Activated CD4-positive, alpha-beta T cell treated with anti-CD3 and anti-CD28 coated beads, Interleukin-2, amount 50 U/mL, for 24 hours (primary cell): ENCODE measurements at places on chromosomes 3 and 15.

DNA sequence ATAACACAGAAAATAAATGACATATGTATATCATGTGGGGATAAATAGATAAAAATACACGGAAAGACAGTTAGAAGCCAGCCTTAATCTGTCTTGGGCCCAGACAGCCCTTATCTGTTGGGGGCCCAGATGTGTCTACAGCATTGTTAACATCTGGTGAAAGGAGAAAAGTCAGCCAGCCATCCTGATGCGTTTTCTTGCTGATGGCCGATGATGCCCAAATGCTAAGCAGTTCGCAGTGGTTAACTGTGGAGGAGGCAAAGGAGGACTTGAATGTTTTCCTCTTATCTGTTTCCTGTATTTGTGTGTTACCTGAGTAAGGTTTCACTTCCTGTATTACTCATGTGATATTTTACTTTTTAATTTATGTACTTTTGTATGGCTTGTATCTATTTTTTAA is 46.2 kb downstream of the NOX5 start:
- DNase-seq, result no peak

- no peak for DNase-seq
These were observed 13.3 kb upstream of the THUMPD3 start for GRCh38 chr3:9349321-9350117.

DNA sequence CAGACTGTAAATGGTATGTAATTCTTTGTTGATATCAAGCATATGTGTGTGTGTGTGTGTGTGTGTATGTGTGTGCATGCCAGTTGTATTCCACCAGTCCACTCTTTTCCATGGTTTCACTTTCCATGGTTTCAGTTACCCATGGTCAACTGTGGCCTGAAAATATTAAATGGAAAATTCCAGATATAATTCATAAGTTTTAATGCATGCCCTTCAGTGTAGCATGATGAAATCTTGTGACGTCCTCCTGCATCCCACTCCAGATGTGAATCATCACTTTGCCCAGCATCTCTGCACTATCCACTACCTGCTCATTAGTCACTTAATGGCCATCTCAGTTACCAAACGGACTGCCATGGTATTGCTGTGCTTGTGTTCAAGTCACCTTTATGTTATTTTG is 215.9 kb downstream of the GBE1 start:
- no peak for DNase-seq

- no peak for DNase-seq
These were observed 491.1 kb upstream of the NR2F2 start for GRCh38 chr15:95839367-95839782.

- DNase-seq, result no peak
These were observed 57.2 kb downstream of the PLD1 start for GRCh38 chr3:171753025-171753472.

DNA sequence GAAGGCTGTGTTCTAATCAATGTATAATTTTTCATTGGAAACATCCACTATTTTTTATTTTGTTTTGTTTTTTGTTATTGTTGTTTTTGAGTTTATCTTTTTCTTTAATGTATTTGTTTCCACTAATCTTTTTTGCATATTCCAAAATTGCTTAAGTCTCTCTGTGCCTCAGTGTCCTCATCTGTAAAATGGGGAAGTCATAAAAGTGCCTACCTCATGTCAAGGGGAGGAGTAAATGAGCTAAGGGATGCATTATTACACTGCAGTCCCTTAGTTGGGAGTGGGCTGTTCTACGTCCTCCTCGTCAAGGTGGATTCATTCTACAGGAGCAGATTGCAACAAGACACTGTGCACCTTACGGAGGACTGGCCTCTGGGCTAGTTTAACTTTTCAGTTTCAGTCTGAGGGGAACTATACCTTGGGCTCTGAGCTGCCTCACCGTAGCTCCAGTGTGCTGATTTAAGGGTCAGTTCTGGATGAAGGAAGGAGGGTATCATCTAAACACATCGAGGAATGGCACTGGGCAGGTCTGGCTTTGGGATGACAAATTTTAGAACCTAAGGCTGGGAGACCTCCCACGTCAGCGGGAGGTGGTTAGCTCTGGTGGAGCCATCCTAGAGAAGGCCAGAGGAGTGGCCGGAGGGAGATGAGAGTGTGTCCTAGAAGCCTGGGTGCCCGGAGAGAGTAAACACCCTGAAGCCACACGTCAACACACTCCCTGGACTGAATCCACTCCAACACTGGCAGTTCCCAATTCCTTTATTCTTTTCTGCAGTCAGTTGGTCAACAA is 5.1 kb upstream of the SRP14 start:
- no peak for DNase-seq

DNA sequence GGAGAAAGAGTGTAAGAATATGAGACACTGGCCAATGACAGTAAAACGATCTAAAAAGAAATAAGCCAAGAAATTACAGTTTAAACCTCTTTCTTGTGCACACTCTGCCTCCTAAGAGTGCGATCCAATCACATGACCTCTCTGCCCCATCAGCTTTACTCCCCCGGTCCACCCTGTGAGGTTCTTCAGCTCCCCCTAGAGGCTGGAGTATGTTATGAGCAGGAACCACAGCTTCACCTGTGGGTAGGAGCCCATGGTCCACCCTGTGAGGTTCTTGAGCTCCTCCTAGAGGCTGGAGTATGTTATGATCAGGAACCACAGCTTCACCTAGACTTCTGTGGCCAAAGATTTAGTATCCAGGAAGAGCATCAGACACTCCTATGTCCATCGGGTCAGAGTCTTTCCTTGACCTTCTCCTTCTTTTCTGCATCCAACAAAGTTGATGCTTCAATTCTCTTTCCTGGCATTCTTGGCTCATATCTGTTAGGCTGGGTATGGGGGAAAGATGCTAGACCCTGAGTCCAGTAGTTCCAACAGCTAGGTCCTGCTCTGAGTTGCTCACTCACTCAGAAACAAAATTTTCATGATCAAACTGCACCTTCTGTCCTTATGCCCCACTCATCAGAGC is 164.0 kb downstream of the MINAR1 start:
- DNase-seq, result no peak

DNA sequence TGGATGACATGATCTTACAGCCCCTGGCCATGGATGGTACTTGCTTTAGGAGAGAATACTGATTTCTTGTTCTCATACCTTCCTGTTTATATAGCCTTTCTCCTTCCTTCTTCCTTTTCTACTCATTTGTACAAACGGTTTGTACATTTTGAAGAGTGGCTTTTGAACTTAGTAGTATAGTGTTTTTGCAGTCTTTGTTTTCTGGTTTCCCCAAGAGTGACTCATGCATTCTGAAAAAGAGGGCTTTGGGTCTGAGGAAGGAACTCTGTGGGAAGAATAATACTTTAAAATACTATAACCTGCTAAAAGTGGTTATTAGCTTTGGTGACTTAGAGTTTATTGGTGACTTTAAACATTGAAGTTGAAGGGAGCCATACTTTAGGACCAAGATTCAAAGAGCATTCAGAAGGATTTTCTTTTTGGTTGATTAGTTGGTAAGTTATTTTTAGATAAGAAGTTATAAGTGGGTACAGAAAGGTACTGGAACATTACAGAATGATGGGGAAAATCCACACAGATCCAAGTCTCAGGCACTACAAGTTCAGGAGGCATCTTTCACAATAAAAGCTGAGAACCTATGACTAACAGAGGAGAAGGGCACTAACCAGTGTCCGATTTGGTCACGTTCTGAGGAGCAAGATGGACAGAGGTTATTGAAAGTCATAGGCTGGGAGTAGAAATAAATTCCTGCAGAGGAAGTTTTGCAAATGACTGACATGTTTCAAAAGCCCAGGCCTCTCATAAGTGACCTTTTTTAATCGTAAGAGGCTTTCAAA is 369.6 kb upstream of the AZI2 start:
- DNase-seq, result no peak
